T-helper 17 cell (primary cell): ENCODE measurements at places on chromosomes 1 and 21.
A peak's percentile ranks its signal among the peaks of the same experiment; 100 is the strongest.

- no peak for DNase-seq
These were observed 20.1 kb upstream of the DISP3 start for GRCh38 chr1:11458811-11459275.

GRCh38 chr1:25641931-25642573 is 25.5 kb downstream of the MAN1C1 start:
- no peak for DNase-seq

DNA sequence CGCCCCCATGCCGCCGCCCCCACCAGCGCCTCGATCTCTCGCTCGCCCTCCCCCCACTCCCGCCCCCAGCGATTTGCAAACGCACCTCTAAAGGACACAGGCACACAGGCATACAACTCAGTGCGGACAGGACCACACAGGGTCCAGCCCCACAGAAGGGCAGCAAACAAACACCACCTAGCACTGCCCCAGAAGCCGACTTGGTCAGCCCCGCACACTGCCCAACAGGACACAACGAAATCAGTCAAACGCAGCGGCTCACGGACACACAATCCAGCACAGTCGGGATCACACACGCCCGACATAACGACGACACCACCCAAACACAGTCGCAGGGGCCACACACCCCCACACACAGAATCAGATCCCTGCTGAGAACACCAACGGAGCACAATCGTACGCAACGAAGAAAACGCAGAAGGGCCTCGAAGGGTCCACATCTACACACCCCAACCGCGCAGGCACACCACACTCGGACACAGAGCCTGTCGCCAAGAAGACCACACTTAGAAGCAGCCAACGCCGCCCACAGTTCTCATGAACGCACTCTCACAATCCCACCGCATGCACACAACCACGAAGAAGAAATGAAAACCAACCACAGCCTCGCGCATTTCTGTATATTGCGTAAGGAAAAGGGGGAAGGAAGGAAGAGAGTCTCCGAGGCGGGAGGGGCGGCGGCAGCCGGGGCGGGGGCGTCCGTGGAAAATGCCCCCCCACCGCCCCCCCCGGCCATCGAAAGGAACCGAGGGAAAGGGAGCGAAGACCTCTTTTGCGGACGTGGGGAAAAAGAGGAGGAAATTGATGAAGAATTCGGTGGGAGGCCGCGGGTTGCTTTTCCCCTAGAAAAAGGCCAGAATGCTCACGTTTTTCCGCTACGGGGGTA is 481 bp downstream of the TAL1 start:
- no peak for DNase-seq

DNA sequence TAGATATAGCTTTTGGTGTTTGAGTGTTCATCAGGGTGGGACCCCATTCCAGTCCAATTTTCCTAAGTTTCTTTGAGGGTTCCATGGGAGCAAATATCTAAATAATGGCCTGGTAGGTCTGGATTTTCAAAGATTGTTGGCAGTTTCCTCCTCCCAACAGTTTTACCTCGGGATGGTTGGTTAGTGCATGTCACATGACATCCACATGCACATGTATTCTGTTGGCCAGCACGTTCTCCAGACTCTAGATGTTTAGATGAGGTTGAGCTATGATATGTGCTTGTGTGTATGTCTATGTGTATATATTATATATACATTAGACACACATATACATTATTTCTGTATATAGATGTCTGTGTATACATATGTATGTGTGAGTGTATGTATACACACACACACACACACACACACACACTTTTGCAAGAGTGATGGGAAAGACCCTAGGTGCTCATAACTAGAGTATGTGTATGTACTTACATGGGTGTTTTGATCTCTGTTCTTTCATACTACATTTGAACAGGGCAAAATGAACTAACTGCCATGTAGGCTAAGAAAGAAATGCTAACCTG is 5.6 kb downstream of the RGS4 start:
- DNase-seq = no peak

- DNase-seq = no peak
These were observed 33.3 kb downstream of the SIM2 start for GRCh38 chr21:36732217-36732616.

DNA sequence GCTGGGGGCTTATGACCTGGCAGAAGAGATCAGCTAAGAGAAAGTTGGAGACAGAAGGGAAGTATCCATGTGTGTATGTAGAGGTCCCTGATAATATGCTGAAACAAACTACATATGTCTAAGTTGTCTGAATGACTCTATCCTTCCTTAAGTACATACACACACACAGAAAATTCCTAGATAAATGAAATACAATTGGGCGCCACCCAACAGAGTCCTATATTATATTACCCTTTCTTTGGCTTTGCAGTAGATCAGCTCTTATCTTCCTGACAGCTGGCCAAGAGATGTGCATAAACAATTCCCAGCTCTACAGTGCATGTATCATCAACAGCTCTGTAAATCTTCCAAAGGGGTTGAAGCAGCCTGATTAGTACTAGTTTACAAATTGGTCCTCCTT is 40.1 kb downstream of the SORT1 start:
- no peak for DNase-seq

- no peak for DNase-seq
These were observed 244.9 kb upstream of the NRIP1 start for GRCh38 chr21:15309721-15310120.

DNA sequence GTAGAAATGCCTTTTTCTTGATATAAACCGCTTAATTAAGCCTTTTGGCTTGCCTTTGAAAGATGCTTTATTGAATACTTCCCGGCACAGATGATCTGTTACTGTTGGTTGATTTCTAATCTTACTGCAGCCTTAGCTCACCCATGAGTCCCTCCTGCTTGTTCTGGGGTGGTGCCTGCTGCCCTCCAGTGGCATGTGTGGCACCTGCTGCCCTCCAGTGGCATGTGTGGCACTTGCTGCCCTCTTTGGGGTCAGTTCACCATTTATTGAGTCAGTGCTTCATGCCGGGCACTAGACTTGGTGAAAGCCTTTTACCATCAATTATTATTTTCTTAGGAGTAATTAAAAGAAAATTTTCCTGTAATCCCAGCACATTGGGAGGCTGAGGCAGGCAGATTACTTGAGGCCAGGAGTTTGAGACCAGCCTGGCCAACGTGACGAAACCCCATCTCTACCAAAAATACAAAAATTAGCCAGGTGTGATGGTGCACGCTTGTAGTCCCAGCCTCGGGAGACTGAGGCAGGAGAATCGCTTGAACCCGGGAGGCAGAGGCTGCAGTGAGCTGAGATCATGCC is 54.3 kb downstream of the ADARB1 start:
- peak; percentile 61 for DNase-seq

DNA sequence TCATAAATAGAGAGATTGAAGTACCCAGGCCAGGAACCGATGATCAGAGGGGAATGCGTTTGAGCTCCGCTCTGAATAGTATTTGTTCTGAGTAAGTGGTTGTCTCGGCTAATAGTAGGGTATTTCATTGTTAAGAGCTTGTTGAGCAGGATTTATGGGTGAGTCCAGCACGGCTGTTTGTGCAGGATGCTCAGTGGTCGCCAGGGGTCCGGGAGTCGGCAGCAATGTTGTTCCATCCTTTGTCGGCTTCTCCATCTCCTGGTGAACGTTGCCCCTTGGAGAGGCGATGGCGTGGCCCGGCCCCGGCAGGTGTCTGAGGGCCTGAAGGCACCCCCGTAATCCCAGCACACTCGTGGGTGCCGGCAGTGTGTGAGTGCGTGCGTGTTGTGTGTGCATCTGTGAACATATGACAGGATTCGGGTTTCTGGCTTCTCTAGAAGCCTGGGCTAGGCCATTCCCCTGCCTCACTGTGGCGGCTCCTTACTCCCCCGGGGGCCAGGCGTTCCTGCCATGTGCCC is 160.8 kb upstream of the ARHGEF16 start:
- DNase-seq = no peak

- no peak for DNase-seq
These were observed 16.4 kb upstream of the KCNN3 start for GRCh38 chr1:154886281-154887015.

GRCh38 chr1:224505454-224506093 is 71.0 kb upstream of the WDR26 start:
- no peak for DNase-seq

DNA sequence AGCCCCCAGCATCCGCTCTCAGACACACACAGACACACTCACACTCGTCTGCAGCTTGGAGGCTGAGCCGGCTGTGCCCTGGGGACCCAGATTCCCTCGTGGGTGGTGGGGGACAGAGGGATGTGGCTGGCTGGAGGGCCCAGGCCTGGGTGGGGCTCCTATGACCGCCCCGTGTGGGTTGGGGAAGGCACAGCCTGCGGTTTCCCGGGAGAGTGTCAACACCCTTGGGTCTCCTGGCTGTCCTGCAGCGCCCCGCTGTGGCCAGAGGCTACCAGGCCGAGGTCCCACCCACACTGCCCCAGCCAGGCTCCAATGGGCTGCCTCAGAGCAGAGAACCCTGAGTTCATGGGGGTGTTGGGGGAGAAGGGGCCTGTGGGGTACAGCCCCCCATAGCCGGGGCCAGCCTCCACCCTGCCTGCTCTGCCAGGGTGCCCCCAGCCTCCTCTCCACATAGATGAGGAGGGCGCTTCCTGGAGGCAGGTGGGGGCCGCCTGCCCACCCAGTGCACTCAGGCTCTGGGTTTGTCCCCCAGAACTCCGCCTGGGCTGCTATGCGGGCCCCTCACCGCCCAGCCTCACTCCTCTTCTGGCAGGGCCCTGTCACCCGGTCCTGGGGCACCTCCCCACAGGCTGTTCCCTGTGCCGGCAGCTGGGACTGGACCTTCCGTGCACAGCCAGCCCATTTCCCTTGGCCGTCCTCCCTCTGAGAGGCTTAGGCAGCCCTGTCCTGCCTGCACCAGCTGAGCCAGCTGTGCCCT is at the start of gene TTC34:
TSS of gene TTC34 (minus strand) at position 159 of the 757 bp plus-strand sequence. CDS start 866 bp downstream, outside the sequence.
- DNase-seq = peak; percentile 14

DNA sequence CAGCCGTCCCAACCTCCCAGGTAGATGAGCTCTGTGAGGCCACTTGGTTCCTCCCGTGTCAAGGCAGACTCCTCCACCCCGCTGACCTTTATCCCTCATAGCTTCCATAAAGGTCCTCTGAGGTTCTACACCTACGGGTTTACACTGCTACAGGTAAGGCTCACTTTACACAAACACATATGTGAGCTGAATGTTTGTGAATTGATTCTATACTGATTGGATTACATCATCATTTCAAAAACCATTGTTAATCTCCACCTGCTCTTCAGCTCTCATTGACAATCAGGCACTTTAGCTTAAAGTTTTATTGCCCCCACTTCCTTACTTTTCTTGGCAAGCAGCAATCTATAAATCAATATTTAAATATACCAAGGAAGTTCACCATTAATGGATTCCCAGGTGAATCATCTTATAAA is 12.8 kb upstream of the RGS16 start:
- no peak for DNase-seq

- DNase-seq = no peak
These were observed 62.8 kb downstream of the NRIP1 start for GRCh38 chr21:15001857-15002606.

- DNase-seq = no peak
These were observed 186.8 kb upstream of the EDN2 start for GRCh38 chr1:41671116-41671755.

DNA sequence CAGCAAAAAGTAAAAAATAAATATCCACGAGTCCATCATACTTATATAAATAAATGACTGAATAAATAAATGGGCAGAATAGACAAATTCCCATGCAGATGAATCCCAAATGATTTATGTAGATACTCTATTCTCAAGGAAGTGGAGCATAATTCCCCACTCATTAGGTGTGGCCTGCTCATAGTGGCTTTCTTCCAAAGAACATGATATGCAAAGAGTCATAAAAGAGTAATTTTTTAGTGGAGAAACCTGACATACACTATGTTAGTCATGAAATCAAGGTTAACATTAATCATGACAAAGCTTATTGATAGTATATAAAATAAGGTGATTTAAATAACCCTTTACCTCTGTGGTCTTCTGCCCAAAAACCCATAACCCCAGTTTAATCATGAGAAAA is 298.9 kb downstream of the DPYD start:
- DNase-seq = no peak

- no peak for DNase-seq
These were observed 23.7 kb downstream of the KCNC4 start for GRCh38 chr1:110233861-110234260.

DNA sequence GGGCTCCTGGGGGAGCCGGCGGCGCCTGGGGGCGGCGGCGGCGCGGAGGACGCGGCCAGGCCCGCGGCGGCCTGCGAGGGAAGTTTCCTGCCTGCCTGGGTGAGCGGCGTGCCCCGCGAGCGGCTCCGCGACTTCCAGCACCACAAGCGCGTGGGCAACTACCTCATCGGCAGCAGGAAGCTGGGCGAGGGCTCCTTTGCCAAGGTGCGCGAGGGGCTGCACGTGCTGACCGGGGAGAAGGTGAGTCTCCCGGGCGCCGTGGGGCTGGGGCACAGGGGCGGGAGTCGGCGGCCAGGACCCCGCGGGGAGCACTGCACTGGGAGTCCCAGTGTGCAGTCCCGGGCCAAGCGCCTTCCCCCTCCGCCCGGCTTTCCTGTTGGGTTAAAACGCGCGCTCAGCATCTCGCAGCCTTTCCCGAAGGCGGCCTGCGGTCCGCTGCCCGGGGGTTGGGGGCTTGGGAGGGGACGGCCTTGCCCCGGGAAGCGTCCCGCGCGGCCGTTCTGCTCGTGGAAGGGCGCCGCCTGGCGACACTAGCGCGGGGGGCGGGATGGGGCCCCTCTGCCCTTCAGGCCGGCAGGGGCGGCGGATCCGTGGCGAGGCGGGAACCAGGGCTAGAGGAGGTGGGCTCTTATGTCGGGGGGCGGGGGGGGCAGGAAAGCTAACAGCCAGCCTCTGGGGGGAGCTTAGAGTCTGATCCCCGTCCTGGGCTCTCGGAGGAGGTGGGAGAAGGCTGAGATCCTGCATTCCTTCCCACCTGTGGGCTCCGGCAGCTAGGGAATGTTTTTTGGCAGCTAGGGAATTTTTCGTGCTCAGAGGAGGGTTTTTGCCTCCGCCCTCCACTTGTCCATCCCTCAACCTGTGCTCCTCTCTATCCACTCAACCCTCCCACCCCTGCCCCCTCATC is 1.1 kb downstream of the HUNK start:
- DNase-seq = peak; percentile 40

DNA sequence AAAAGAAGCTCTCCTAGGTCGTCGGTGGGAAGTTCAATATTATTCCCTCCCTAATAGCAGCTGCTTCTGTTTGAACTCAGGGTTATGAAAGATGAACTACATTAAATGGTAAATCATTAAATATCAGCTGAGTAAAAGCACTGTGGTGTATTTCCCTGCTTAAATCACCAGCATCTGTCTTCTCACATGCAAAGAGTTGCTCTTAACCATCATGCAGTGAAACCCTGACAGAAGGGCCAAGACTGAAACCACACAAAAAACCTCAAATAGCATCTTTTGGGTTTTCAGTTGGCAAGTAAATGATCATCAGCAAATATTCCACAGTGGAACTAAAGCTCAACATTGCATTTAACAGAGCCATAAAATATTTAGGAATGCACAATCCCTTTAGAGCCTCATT is 380.0 kb upstream of the ADGRL2 start:
- no peak for DNase-seq

GRCh38 chr1:181139631-181140061 is 51.1 kb downstream of the IER5 start:
- no peak for DNase-seq
